Activated gamma-delta T cell treated with anti-CD3 and anti-CD28 coated beads, Interleukin-2, amount 50 U/mL, for 16 hours (primary cell): ENCODE measurements at places on chromosomes 7 and 10.

DNA sequence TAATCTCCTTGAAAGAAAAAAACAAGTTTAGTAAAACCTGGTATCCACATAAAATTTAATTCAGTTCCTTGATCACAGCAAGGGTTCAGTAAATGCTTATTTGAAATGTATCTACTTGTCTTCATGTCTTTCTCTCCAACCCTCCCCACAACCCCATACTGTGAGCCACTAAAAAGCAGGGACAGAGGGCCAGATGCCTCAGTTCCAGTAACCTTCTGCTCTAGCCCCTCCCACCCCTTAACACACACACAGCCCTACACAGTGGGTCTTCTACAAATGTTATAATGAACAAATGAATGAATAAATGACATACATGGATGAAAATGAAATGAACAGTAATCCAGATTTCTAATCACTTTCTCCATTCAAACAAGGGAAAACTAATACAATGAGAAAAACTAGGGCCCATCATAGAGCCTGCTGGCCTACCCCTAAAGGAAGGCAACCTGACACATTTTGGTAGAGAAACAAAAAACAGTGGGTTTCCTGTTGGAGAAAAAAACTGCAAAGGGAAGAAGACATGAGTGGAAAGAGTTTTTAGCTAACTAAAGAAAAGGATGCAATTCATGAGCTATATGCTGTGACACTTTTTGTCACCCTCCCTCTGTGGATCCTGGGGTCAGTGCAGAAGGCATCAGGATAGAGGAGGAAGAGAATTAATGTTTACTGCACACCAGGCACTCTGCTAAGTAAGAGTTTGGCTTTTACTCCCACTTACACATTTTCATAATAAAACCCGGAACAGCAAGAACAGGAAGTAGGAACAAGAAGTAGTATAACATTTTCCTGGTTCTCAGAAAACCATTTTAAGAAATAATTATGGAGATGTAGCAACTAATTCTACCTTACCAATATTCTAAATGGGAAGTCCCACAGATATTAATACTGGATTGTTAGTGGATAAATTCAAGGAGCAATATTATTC is 38.1 kb downstream of the ELMO1 start:
- DNase-seq, result no peak

DNA sequence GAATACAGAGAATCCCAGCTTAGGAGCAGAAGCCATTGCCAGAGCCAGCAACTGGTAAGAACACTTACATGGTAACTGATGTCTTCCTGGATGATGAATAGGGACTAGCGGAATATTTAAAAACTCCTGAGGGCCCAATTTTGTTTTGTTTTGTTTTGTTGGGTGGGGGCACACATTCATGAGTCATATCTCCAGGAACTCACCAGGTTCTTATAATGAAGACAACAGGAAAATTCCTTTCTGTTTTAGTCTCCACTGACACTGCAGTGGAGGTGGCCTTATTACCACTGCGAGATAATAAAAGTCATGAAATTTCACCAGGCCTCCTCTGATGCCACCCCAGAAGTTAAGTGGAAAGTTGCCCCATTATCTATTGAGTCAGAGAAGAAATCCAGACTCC is 6.6 kb upstream of the CUZD1 start:
- no peak for DNase-seq

GRCh38 chr7:96023387-96023786 is 251.0 kb downstream of the DYNC1I1 start:
- no peak for DNase-seq

- DNase-seq, result no peak
Observed at GRCh38 chr7:74511345-74511744, 57.6 kb downstream of the GTF2IRD1 start.

DNA sequence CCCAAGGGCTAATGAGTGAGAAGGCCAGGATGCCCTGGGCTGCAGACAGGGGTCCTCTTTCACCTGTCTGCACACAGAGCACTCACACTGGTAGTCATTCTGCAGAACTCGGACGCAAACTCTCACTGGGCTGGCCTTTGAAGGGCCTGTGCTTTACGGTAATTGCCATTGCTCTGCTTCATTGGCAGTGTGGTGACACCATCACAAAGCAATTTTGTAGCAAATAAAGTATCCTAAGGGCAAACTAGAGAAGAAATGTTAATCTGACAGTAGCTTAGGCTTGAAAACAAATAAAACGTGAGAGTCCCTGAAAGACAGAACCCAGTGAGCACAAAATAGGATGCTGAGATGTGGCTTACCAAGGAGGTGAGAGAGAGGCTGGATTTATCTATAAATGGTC is 30.6 kb upstream of the FIGNL1 start:
- no peak for DNase-seq

DNA sequence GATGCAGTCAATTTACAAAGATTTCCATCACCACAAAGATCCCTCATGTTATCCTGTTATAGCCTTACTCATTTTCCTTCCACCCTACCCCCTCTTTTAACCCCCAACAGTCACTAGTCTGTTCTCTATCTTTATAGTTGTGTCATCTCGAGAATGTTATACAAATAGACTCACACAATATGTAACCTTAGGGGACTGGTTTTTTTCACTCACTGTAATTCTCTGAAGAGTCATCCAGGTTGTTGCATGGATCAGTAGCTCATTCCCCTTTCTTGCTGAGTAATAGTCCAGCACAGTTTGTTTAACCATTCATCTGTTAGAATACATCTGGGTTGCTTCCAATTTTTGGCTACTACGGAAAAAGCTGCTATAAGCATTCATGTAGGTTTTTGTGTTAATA is 121.1 kb upstream of the PDE1C start:
- no peak for DNase-seq

- no peak for DNase-seq
Observed at GRCh38 chr7:141571059-141571458, 19.8 kb downstream of the AGK start.

DNA sequence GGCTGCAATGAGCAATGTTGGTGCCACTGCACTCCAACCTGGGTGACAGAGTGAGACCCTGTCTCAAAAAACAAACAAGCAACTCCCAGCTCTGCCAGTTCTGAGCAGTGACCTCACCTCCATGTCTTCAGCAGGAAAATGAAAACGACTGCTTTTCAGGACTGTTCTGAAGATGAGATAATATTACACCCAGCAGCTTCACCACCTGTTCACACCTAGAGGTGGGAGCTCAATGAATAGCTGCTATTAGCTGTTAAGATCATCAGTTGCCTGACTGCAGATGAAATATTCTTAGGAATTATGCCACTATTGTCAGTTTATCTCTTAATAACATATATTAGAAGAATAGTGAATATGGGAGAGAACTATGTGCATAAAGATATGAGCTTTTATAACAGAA is 48.4 kb upstream of the CYTH3 start:
- no peak for DNase-seq

DNA sequence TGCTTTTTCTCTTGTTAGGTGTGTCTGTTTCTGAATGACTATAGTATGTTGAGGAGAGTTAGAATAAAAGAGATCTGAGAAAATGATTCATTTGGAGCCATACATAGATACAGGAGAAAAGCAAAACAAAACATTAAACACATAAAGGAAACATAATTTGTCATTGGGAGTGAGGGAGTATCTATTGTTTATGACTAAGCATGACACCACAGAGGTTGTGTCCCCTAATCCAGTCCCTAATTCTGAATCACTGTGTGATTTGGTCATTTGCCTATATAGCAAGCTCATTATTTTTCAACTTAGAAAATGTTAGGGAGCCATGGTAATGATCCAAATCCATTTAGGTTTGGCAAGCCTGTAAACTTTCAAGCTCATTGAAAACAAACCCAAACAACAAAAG is 132.3 kb upstream of the BMPER start:
- DNase-seq, result no peak

GRCh38 chr7:120864141-120864900 is 6.4 kb upstream of the TSPAN12 start:
- DNase-seq, result no peak

GRCh38 chr10:122646511-122647382 is 52.9 kb downstream of the C10orf120 start:
- no peak for DNase-seq

DNA sequence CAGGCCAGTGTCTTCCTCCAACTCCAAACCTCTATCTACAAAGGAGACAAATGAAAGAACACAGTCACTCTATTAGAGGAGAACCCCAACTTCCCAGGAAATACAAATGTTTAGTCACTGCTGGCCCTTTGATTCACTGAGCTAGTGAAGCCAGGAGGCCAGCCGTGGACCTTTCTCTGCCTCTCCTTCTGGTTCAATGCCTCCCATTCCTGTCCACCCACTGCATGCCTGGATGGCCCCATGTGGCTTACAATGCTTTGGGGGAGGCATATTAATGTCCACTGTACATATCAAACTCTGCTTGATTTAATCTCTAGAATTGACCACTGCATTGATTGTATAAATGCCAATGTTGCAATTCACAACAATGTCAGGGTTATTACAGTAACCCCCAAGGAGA is 687.3 kb downstream of the KCNMA1 start:
- DNase-seq, result no peak
